ENCODE measurements at places on chromosomes 7 and 10.

DNA sequence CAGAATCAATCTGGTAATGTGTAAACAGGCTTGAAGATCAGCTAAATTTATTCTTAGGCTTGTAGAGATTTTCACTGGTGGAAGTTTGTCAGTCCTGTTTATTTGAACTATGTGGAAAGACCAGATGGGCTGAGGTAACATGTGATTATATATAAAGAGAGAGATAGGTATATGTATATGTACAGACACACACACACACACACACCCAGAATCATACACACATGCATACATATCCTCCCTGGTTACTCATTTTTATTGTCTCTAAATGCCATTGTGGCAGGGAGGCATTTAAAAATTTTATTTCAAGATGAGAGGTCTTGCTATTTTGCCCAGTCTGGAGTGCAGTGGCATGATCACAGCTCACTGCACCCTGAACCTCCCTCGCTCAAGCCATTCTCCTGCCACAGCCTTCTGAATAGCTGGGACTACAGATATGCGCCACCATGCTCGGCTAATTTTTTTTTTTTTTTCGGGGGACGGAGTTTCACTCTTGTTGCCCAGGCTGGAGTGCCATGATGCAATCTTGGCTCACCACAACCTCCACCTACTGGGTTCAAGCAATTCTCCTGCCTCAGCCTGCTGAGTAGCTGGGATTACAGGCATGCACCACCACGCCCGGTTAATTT is 78.1 kb upstream of the CYTH3 start:
- no peak for DNase-seq

GRCh38 chr7:86966916-86967315 is 92.5 kb downstream of the ELAPOR2 start:
- no peak for DNase-seq

DNA sequence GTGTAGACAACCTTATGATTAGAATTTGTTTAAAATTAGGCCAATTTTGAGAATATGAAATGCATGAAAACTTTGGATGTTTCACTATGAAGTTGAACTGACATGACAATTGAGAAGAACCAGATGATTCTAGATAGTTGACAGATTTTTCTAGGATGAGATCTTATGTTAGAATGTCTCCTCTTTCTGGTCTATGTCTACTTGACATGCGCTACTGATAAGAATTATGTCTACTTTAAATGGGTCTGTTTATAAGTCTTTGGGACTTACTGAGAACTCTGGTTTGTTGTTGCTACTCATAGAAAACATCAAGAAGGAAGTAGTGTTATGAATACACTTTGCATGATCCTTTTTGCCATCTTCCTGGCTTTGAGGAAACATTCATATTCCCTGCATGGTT is 228.2 kb upstream of the CCDC6 start:
- DNase-seq = no peak

GRCh38 chr10:43471146-43471545 is 34.2 kb downstream of the ZNF487 start:
- DNase-seq = no peak

DNA sequence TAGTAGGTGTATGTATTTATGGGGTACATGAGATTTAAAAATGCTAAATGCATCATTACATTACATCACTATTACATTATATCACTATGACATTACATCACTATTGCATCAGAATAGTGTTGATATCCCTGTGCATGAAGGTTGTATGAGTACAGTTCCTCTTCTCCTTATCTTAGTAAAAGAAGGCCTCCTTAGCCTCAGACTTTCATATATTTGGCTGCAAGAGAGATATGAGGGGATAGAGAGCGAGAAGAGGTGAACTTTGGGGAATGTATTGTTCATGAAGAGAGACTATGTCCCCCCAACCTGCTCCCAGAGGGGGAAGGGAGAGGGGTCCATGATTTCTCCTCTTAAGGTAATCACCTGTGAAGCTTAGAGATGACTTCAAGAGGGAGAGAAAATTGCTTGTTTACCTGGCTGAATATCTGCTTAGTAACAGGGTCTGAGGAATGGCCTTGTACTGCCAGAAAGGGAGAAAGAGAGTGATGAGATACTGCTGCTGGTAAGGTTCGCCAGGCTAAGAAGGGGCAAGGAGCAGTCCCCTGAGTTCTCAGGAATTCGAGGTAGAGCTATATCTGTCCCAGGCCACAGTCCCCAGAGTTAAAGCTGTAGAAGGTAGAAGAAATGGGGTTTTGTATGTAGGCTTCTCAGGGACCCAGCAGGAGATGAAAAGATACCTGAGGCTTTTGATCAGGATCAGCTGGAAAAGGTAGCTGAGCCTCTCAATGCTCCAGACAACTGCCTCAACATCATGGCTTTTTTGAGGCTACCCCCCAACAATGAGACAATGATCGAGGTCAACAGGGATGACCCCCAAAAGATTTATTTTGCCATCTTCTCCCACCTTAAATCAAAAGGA is 168.4 kb upstream of the WNT16 start:
- DNase-seq = no peak

DNA sequence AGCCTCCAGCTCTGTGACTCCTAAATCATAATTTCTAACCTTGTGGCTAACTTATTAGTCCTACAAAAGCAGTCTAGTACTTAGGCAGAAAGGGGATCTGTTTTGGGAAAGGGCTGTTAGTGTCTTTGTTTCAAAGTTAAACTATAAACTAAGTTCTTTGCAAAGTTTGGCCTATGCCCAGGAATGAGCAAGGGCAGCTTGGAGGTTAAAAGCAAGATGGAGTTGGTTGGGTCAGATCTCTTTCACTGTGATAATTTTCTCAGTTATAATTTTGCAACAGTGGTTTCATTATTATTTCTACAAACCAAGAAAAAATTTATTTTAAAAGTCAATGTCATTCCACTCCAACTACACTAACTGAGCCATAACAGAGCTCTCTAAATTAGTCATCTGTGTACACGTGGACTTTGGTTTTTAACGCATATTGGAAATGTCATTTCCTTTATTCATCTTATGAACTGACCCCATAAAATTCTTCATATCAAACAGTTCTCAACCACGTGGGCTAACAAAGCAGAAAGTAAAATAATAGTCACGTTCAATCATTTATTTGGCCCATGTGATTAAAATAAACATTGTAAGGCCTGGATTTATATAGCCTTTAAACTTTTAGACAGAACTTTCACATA is 143.2 kb upstream of the C7orf33 start:
- no peak for DNase-seq

- no peak for DNase-seq
These were observed 286.8 kb upstream of the SHH start for GRCh38 chr7:156099085-156099484.

GRCh38 chr10:87844837-87845623 is 18.3 kb downstream of the KLLN start:
- DNase-seq = no peak

- no peak for DNase-seq
These were observed 82.7 kb downstream of the GLRX3 start for GRCh38 chr10:130218936-130219335.

DNA sequence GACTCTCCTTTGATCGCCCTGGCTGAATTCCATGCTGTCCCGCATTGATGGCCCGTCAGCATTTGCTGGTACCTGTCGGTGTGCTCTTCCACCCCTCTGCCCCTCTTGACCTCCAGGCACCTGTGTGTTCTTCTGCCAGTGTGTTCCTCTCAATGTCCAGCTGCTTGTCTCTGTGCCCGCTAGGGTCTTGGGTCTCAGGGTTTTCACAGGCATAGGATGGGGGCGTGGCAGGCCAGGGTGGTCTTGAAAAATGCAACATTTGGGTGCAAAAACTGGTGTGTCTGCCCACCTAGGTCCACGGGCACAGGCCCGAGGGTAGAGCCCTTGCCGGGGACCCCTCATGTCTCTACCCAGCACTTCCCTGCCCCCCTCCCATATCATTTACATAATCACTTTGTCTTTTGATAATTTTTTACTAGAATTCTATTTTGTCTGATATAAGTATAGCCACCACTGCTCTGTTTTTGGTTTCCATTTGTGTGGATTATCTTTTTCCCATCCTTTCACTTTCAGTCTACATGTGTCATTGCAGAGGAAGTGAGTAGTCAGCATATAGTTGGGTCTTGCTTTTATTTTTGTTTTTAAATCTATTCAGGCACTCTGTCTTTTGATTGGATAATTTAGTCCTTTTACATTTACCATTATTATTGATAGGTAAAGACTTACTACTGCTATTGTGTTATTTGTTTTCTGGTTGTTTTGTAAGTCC is 46.6 kb upstream of the ADRA2A start:
- DNase-seq = no peak

GRCh38 chr10:71312811-71313789 is 6.0 kb upstream of the SLC29A3 start:
- DNase-seq = no peak

DNA sequence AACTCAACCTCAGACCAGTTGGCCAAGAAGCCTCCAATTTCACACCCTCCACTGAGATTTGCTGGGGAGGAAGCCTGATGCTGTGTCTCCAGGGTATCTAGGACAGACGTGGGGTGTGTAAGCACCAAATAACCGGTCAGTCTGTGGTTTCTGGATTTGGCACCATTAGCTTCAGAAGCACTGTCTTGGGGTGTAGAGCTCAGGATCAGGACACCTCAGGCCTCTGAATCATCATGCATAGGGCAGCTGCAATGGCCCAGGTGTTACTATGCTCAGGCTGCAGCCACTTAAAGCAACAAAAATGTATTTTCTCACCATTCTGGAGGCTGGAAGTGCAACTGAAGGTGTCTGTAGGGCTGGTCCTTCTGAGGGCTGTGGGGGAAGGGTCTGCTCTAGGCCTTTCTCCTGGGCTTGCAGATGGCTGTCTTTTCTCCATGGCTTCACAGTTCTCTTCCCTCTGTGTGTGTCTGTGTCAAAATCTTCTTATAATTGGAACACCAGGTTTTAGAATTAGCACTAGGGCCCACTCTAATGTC is 73.4 kb upstream of the SEPHS1 start:
- DNase-seq = no peak

DNA sequence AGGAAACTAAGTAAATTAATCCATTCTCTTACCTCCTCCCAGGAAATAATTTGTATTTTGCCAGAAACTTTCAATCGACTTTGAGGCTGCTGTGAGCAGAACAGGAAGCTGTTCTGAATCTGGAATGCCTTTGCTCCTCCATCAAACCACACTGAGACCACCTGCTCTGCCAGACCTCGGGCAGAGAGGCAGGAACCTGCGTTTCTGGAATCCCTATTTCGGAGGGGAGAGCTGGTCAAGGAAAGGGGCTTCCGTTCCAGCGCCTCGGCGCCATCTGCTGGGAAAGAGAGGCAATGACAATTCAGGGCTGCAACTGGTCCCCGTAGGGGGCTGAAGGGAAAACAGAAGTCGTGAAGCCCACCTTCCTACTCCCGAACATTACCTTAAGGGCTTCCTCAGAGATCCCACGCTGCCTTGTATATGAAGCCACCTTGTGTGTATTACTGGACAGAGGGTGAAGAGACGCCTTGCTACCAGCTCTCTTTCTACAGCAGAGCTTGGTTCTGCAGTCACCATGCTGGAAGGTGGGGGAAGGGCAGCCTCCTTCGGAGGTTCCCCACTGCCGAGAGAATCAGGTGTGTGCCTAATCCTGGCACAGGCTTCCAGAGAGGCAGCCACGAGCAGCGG is 31.2 kb downstream of the ZNF467 start:
- DNase-seq = peak; percentile 87

DNA sequence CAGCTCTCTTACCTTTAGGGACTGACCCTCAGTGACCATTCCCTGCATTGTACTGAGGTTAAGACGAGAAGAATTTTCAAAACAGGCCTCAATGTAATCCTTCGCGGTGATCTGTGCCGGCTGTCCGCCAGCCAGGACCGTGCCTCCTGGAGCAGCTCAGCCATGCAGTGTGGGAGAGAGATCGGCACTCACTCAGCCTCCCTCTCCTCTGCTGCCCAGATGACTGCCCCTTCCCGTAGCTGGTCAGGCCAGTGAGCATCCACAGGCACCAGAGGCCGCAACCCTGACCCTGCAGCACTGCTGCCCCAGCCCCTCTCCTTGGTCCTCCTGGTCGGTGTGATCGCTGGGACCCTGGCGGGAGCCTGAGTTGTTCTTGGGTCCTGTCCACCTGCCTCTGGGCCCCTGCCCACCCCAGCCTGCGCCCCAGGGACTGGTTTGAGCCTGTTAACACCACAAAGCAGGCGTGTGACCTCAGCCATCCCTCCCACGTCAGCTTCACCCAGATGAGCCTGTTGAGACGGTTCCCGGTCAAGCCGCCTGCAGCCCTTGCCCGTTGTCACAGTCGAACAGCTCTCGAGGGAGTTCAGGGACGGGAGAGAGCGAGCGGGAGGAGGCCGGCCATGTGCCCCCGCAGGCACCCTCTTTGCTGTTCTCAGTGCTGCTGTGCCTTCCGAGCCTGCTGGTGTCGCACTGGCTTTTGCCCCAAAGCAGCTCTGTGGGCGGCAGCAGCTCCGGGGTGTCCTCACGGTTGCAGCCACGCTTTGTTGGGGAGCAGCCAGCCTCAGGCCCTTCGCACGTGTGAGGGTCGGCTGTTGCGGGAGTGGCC is 37.2 kb downstream of the NKX6-2 start:
- no peak for DNase-seq

DNA sequence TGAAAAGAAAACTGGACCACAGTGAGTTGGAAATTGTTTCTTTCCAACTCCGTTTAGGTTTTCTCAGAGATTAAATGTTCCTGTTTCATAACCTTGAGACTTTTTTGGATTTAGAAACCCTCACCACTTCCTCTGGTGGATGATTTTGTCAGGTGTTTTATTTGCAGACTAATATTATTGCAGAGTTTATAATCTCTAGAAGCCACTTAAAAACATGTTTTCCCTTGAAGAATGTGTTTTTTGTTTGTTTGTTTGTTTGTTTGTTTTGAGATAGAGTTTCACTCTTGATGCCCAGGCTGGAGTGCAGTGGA is 520 bp upstream of the MICU1 start:
- DNase-seq = no peak

DNA sequence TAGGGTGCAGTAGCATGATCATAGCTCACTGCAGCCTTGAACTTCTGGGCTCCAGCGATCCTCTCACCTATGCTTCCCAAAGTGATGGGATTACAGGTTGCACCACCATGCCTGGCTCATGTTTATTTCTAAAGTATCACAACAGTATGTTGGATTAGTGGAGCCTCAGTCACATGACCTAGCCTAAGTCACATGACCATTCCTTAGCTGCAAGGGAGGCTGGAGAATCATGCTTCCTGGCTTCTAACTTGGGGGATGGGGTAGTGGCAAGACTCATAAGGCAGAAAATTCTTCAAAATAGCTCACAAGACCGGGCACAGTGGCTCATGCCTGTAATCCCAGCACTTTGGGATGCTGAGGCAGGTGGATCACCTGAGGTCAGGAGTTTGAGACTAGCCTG is 26.9 kb upstream of the TPST1 start:
- DNase-seq = no peak

DNA sequence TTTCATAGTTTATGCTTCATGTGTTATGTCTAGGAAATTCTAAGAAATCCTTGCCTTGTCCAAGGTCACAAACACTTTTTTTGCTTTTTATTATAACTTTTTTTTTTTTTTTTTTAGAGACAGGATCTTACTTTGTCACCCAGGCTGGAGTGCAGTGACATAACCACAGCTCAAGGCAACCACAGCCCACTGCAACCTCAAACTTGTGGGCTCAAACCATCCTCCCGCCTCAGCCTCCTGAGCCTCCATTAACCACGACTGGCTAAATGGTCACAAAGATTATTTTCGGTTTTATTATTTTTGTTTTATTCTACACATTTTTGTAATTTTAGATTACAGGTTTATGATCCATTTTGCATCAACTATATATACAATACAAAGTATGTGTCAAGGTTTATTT is 7.1 kb upstream of the FAM204A start:
- DNase-seq = no peak
